Suppressor macrophage treated with lipopolysaccharide for 1 hour (primary cell): ENCODE measurements at places on chromosomes 7 and 10.

DNA sequence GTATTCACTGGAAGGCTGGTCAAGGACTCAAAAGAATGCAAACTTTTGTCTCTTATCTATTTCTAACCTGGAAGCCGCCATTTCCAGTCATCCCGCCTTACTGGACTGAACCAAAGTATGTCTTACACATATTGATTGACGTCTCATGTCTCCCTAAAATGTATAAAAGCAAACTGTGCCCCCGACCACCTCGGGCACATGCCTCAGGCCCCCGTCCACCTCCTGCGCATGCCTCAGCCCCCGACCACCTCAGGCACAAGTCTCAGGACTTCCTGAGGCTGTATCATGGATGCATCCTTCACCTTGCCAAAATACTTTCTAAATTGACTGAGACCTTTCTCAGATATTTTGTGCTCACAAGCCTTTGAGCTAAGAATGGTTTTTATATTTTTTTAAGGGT, 148.6 kb downstream of the PTPRN2 start:
- DNase-seq, result no peak

GRCh38 chr10:75304313-75304712, 68.6 kb upstream of the COMTD1 start:
- no peak for DNase-seq

DNA sequence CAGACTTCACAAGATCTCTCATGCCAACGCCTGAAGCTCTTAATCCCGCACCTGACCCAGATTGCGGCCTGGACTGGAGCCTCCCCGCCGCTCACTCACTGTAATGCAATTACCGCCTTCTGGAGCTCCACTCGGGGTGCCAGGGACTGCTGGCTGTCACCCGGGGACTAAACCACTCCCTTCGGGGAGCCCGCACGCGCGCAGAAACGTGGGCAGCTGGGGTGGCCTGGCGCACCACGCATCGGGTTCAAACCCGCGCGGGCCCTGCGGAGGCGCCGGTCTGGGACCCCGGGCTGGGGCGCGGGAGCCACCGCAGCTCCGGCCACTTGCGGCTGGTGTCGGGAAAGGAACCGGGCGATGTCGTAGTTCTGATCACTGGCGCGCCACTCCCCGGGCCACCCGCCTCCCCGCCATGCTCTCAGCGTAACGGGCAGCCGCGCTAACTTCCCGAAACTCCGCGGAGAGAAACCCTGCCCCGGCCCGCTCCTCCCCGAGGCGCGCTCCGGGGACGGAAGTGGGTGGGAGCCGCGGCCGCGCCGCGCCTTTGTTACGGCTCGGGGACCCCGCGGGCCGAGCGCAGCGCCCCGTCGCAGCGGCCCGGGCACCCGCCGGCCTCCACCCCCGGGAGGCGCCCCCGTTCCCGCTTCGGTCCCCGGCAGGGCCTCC, 100.3 kb upstream of the SVIL start:
- peak; percentile 92 for DNase-seq

- DNase-seq, result peak; percentile 43
These were observed 436.8 kb upstream of the GALNT17 start for GRCh38 chr7:70694971-70695794.

DNA sequence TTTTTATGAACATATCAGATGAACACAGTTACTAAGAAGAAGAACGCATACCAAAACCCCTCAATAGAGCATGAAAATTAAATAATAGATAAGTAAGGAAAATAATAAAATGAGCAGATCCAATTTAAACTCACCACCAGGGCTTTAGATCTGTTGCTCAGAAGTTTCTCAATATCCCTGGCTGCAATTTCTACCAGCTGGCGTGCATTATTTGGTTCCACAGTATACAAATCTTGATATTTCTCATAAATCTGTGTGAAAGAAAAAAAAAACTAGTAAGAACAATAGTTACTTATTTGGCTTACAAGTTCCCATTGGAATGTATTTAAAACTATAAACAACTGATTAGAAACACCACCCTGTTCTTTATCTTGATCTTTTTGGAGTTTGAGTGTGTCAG, 108.6 kb downstream of the CACNA2D1 start:
- no peak for DNase-seq

DNA sequence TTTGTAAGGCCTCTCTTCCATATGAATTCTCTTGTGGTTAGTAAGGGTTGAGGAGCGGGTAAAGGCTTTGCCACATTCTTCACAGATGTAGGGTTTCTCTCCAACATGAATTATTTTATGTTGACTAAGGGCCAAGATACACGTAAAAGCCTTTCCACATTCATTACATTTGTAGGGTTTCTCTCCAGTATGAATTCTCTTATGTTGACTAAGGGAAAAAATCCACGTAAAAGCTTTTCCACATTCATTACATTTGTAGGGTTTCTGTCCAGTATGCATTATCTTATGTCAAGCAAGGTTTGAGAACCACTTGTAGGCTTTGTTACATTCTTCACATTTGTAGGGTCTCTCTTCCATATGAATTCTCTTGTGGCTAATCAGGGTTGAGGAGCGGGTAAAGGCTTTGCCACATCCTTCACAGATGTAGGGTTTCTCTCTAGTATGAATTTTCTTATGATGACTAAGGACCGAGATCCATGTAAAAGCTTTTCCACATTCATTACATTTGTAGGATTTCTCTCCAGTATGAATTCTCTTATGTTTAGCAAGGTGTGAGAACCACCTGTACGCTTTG, 493.0 kb downstream of the ZNF479 start:
- DNase-seq, result no peak

- peak; percentile 27 for DNase-seq
These were observed 14.8 kb downstream of the ZNF33A start for GRCh38 chr10:38025283-38025682.
